Epithelial cell of prostate (primary cell): ENCODE measurements at places on chromosomes 13 and 19.

DNA sequence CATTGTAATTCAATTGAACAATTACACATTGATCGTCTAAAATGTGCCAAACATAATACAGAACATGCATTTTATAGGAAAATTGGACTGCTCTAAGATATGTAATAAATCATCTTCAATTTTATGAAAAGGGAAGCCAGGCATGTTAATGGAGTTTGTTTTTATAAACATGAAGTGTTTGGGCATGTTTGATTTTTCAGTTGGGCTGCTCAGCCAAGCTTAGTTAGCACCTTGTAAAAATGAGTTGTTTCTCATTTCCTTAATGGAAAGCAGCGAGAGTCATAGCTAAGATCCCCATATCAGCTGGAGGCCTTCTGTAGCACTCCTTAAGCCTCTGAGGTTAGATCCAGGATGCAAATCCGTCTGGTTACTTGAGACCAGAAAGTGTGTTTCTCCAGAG is 422.3 kb downstream of the SPRY2 start:
- DNase-seq: no peak

GRCh38 chr13:46134961-46135522 is 30.2 kb upstream of the CPB2 start:
- peak; percentile 86 for DNase-seq

GRCh38 chr19:19372656-19373416 is 32.6 kb upstream of the GATAD2A start:
- DNase-seq: no peak

GRCh38 chr13:74062933-74063332 is 71.3 kb downstream of the KLF12 start:
- no peak for DNase-seq

DNA sequence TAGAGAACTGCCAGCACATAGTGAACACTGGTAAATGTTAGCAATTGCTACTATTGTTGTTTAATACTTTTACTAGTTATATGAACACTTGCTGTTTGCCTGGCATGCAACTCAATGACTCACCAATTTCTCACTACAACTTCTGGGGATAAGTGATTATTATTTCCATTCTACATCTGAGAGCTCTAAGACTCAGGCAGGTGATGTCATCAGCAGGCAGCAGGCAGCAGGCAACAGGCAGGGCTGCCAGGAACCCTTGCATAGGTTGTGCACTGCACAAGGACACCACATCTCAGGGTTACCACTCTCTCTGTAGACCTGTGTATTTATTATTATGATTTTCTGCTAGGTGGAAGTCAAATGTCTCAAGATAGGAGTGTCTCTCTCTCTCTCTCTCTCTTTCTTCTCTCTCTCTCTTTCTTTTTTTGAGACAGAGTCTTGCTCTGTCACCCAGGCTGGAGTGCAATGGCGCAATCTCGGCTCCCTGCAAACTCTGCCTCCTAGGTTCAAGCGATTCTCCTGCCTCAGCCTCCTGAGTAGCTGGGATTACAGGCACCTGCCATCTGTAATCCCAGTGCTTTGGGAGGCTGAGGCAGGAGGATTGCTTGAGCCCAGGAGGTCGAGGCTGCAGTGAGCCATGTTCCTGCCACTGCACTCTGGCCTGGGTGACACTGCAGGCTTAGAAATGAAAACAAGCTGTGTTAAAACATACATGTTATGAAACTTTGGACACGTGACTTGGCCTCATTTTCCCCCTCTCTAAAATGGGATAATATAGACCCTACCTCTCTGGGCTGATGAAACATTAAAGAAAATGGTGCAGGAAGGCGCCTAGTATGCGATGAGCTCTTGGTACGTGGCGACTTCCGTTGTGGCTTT is 22.7 kb downstream of the HPN start:
- peak; percentile 58 for DNase-seq

- no peak for DNase-seq
Observed at GRCh38 chr13:76886292-76887075, at the start of gene KCTD12. Gene KCTD12, minus strand, starts transcription at chr13:76886405. Its CDS starts 257 bp downstream, at chr13:76886148.

DNA sequence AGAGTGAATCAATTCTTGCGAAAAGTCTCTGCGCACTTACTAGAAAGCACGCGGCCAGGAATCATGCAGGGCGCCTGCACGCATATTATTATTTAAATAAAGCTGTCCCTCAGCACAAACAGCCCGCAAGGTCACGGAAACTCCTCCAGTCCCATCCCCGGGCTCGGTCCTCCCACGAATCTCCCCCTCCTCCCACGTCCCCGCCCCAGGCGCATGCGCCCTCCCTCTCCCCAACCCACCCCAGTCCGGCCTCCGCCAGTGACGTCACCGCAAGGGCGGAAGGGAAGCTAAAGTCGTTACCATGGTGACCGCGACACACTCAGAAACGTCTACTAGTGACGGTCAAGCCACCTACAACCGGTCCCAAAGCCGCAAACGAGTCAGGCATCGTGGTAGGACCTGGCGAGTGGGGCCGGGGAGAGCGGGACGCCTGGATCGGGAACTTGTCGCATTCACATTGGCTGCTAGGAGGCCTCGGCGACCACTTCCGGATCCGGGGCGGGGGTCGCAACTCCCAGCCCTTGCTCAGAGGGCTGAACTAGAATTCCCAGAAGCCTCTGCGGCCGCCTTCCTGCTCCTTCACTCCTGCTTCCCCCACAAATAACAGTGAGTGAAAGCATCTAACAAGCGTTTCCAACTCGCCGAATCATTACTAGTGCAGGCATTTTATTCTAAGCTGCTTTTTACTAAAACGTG is at the start of gene ZSCAN5A:
ZSCAN5A (minus strand) TSS at position 459 of the 696 bp plus-strand sequence. CDS start 89,793 bp downstream, outside the sequence.
- peak; percentile 70 for DNase-seq

GRCh38 chr13:32824675-32825074 is 191.5 kb upstream of the KL start:
- peak; percentile 40 for DNase-seq

DNA sequence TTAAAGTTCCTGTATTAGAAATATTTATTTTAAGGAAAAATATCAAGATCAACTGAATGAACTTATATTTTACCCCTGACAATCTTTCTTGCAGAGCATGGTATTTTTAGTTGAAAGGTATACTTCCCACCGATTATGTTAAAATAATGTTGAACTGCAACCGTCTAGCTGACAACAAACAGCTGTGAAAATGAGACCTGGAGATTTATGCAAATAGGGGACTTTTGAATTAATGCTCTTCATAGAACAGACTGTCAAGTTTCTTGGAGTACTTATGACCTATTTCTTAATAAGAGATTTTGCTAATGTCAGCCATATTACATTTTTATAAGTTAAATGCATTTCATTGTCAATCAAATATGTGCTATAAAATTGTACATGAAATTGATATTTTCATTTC is 210.9 kb downstream of the NALCN start:
- DNase-seq: no peak

DNA sequence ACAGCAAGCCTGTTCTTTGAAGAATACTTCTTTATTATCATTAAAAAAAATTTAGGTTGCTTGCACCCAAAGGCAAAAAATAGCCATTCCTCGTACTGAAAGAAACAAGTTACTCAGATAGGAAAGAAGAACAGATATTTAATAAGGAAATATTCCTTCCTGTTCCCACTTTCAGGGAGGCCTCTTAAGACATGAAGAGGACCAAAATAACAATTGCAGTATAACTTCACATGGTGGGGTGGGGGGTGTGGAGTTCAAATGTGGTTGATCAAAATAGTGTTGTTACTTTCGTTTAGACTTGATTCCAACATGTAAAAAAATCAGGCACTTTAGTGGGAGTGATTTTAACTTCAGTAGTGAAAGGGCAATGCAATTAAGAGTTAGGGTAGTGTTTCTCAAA is 3.6 kb downstream of the RGCC start:
- no peak for DNase-seq
